ENCODE measurements at places on chromosomes 3 and 15. TPM values are rescaled to one million over a fixed set of nuclear protein-coding genes. Genes with fewer than 3 reads are reported as not detected.

GRCh38 chr15:89633585-89633984 lies 21.7 kb downstream of the KIF7 start:
- H3K27me3 ChIP-seq, result no peaks in the 10 kb centered on the region
- no peak overlapping the region for H3K27ac ChIP-seq

- H3K27me3 ChIP-seq, result peaks cover 28% of the 10 kb centered on the region
- peak overlapping the region; percentile 74 for H3K4me3 ChIP-seq
- H3K27ac ChIP-seq, result no peak overlapping the region
- H3K4me1 ChIP-seq, result no peaks in the 10 kb centered on the region
Observed at GRCh38 chr3:35638980-35639253, 408 bp upstream of the ARPP21 start.

GRCh38 chr15:69609176-69609575 lies 156.6 kb downstream of the RPLP1 start:
- H3K36me3 ChIP-seq, result no peaks in the 10 kb centered on the region
- no peaks in the 10 kb centered on the region for H3K4me1 ChIP-seq
- DNase-seq, result no peak
- no peak overlapping the region for H3K27ac ChIP-seq

DNA sequence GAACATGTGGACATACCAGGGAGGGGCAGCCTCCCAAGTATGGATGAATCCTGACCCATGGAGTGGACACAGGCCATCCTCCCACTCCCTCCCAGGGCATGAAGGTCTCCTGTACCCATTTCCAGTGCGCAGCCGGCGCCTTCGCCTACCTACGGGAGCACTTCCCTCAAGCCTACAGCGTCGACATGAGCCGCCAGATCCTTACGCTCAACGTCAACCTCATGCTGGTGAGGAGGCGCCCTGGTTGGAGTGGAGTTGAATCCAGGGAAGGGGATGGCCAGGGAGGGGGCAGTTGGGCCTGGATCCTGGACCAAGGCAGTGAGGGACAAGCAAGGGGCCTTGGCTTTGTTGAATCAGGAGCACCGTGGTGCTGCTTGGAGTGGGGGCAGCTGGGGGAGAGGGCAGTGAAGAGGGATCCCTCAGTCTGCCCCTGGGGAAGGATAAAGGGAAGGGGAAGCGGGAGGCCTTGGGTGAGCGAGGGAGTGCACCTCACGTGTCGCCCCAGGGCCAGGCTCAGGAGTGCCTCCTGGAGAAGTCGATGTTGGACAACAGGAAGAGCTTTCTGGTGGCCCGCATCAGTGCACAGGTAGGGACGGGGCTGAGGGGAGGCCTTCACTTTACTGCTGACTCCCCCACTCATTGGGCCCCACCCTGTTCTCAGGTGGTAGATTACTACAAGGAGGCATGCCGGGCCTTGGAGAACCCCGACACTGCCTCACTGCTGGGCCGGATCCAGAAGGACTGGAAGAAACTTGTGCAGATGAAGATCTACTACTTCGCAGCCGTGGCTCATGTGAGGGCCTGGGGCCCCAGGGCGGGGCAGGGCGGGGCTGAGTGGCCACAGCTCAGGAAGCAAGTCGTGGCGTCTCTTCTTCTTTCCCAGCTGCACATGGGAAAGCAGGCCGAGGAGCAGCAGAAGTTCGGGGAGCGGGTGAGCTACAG lies 25.3 kb downstream of the PTPN23 start:
- no peak overlapping the region for H3K27ac ChIP-seq
- H3K4me1 ChIP-seq, result no peaks in the 10 kb centered on the region

DNA sequence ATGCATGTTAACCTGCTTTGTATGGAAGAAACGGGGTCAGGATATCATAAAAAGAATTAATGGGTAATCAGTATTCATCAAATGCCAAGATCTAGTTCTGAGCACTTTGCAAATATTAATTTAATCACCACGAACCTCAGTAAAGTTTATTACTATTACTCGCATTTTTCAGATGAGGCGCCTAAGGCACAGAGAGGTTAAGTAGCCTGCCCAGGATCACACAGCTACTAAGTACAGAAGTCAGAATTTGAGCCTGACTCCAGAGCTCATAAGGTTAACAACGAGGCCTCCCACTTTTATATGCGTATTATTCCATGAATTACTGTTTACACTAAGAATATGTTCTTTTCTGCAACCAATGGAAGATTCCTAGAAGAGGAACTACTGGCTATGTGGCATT lies 109.6 kb upstream of the KLF13 start:
- H3K27me3 ChIP-seq, result no peaks in the 10 kb centered on the region
- H3K4me3 ChIP-seq, result no peak overlapping the region
- H3K4me1 ChIP-seq, result no peaks in the 10 kb centered on the region
- H3K27ac ChIP-seq, result no peak overlapping the region
- DNase-seq, result no peak

- H3K27ac ChIP-seq, result no peak overlapping the region
- no peaks in the 10 kb centered on the region for H3K4me1 ChIP-seq
- H3K36me3 ChIP-seq, result no peaks in the 10 kb centered on the region
- H3K4me3 ChIP-seq, result no peak overlapping the region
- H3K27me3 ChIP-seq, result no peaks in the 10 kb centered on the region
- no peak for DNase-seq
Observed at GRCh38 chr3:63351159-63352007, 73.3 kb downstream of the SYNPR start.

GRCh38 chr3:17664923-17665322 lies 77.5 kb downstream of the TBC1D5 start:
- no peaks in the 10 kb centered on the region for H3K36me3 ChIP-seq
- no peak overlapping the region for H3K27ac ChIP-seq
- no peak overlapping the region for H3K4me3 ChIP-seq
- H3K4me1 ChIP-seq, result no peaks in the 10 kb centered on the region
- no peaks in the 10 kb centered on the region for H3K27me3 ChIP-seq

DNA sequence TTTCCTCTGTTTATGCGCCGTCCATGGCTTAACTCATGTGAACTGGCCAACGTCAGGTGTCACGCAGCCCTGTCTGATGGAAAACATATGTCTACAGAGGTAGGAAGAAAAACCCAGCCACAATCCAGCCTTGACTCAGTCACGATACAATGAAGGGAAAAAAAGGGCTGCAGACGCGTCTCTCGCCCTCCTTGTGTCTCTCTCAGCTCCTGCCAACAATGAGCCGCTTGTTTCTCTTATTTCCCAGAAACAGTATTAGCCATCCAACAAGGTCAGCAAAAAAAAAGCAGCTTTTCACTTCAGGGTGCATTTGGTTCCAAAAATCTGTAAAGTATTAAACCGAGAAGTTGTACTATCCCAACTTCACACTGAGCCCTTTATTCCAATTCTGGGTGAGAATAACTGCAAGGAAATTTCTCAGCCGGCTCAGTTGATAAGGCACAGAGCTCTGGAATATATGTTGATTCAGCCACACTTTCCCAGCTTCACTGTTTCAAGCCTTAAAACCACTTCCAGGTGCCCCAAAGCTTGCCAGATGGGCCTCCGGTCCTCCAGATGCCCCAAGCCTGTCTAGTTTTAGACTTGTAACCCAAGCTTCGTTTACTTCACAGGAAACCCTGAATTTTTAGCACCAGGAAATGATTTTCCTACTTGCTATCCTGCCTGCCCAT lies 79.4 kb downstream of the TM4SF4 start:
- no peak overlapping the region for H3K4me3 ChIP-seq
- H3K36me3 ChIP-seq, result no peaks in the 10 kb centered on the region
- H3K27ac ChIP-seq, result no peak overlapping the region
- H3K27me3 ChIP-seq, result no peaks in the 10 kb centered on the region

DNA sequence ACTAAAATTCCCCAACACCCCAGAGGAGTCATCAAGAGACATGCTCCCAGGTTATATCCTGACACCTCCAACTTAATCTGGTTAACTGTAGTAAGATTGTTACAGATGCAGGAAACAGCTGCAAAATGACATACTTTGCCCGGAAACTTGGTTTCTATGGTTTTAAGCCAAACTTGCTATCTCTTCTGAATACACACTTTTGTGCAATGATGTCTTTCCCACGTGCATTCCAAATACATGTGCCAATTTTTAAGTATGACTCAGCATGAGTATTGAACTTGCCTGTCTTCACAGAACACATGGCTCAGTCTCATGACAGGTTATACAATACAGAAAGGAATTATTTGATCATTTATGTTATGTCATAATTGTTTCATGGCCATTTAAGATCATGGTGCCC lies 207.0 kb upstream of the DCBLD2 start:
- no peaks in the 10 kb centered on the region for H3K36me3 ChIP-seq
- DNase-seq, result no peak
- H3K27ac ChIP-seq, result no peak overlapping the region
- H3K4me3 ChIP-seq, result no peak overlapping the region
- H3K4me1 ChIP-seq, result no peaks in the 10 kb centered on the region
- H3K27me3 ChIP-seq, result no peaks in the 10 kb centered on the region

- H3K4me1 ChIP-seq, result no peaks in the 10 kb centered on the region
- no peak overlapping the region for H3K27ac ChIP-seq
- DNase-seq, result no peak
- H3K27me3 ChIP-seq, result no peaks in the 10 kb centered on the region
- peaks cover 4% of the 10 kb centered on the region for H3K36me3 ChIP-seq
Observed at GRCh38 chr3:64002233-64002632, 21.1 kb downstream of the PSMD6 start.

DNA sequence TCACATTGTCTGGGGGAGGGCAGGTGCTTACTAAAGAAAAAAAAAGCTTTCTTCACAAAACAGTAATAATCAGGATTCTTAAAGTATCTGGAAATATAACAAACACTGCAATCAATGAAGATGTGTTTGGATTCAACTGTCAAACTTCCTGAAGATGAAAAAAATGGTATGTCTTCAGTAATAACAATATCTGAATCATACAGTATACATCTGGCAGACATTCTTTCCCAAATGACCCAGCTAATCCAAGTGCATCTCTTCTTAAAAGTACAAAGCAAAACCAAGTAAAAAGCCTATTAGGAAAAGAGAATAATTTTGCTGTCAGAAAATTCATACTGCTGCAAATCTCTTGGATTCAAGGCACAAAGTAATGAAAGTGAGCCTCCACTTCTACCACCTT lies 145.0 kb upstream of the MCTP2 start:
- no peak overlapping the region for H3K27ac ChIP-seq
- no peak for DNase-seq
- H3K36me3 ChIP-seq, result no peaks in the 10 kb centered on the region

DNA sequence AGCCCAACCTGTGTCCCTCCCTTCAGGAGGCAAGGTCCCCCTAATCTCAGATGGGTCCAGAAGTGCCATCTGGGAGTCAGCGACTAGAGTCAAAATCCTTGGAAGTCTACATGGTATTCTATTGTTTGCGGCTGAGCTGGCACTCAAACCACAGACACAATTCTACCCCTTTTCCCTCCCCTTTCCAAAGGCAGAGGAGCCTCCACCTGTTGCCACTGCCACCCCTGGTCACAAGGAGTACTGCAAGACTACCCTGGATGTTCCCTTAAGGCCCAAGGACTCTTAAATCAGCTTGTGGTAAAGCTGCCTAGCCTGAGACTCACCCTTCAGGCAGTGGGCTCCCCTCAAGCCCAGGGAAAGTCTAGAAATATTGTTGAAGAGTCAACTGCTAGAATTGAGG lies 4.3 kb upstream of the OR5H6 start:
- H3K36me3 ChIP-seq, result no peaks in the 10 kb centered on the region
- DNase-seq, result peak; percentile 63
- H3K4me3 ChIP-seq, result no peak overlapping the region

GRCh38 chr3:121821421-121822199 lies 13.2 kb downstream of the IQCB1 start:
- no peak for DNase-seq
- H3K36me3 ChIP-seq, result peaks cover 85% of the 10 kb centered on the region
- no peak overlapping the region for H3K4me3 ChIP-seq

DNA sequence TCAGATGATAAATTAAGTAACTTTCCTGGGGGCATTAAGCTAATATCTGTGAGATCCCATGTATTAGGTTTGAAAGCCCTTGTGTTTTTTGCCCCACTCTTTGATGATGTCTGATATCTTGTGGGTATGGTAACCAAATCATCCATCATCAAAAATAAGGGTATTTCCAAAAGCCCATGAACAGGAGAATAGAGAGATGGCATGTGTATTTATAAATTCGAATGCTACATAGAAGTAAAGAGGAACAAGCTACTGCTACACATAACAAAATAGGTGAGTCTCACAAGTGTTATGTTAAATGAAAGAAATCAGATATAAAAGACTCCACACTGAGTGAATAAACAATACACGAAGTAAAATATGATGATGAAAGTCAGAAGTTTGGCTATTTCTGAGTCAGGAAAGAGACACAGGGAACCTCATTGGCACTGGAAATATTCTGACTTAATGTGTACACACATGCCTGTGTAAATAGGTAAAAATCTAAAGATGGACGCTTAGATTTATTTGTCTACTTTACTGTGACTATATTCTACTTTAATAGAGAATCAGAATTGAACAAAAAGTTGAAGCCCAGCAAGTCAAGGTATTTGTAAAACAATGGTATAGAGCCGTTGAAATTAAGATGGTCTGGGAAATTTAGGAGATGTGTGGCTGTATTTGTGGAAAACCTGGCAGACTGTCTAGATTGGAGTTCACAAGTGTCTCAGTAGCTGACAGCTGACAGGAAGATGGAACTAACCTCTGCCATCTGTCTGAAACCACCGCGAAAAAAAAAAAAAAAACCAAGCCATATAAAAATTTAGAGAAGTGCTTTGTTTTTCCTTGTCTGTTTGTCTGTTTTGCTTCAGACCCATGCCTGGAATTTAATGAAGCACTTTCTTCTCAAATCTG lies 111.0 kb upstream of the TGFBR2 start:
- DNase-seq, result no peak
- H3K27me3 ChIP-seq, result no peaks in the 10 kb centered on the region
- no peak overlapping the region for H3K27ac ChIP-seq

DNA sequence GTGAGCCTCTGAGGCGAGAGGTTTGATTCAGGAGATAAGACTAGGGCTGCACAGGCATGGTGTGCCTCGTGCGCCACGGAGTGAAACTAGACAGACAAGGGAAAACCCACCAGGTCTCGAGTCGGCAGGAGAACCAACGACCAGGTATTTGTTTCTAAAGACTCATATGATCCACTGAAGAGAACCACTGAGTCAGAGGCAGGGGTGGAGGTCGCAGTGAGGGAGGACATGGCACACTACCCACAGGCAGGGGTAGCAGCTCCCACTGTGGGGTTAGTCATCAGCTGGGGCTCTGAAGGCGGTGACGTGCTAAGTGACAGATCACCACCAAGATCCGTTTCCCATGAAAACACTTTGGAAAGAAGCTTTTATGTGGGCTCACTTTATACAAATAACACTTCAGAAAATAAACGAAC lies 45.7 kb downstream of the CHSY1 start:
- no peaks in the 10 kb centered on the region for H3K27me3 ChIP-seq
- H3K4me3 ChIP-seq, result no peak overlapping the region
- H3K4me1 ChIP-seq, result peaks cover 3% of the 10 kb centered on the region

GOLGA8S gene
- total RNA-seq, result 0.07 TPM

SLC28A2 gene
- not detected for total RNA-seq

TNFAIP8L3 gene
- 0.31 TPM for total RNA-seq

CYP8B1 gene
- total RNA-seq, result not detected

PAQR9 gene
- total RNA-seq, result 2.3 TPM

SSR3 gene
- 176 TPM for total RNA-seq

MRAS gene
- total RNA-seq, result 10.9 TPM

FOXL2 gene
- 0.22 TPM for total RNA-seq

RHOV gene
- total RNA-seq, result 3.9 TPM

ZNF445 gene
- 24.8 TPM for total RNA-seq

LRRC15 gene
- 0.07 TPM for total RNA-seq

SMCO1 gene
- total RNA-seq, result not detected
